NCI-H1092 treated with DMSO at 0.1 percent for 48 hours (cell line): ENCODE measurements at places on chromosomes 6 and 20.
A peak's percentile ranks its signal among the peaks of the same experiment; 100 is the strongest.

DNA sequence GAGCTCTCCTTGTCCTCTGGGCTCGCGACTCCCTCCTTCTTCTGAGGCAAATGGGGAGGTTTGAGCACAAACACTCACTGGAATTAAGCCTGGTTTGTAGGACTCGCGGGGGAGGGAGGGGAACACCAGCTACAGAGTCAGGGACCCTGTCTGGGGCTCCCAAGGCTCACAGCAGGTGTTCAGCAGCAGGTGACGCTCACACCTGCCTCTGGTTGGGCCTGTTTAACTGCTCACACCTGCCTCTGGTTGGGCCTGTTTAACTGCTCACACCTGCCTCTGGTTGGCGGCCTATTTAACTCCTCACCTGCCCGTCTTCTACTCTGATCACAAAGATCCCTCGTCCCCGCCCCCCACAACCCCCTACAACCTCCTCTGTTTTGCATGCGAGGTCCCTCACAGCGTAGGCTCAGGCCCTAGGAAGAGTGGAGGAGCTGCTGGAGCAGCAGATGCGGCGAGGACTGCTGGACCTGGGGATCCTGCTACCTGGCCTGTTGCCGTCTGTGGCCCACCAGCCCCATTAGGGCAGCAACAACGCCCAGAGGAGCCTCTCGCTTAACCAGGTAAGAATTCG is 181.9 kb downstream of the ERMARD start:
- peak; percentile 12 for DNase-seq

DNA sequence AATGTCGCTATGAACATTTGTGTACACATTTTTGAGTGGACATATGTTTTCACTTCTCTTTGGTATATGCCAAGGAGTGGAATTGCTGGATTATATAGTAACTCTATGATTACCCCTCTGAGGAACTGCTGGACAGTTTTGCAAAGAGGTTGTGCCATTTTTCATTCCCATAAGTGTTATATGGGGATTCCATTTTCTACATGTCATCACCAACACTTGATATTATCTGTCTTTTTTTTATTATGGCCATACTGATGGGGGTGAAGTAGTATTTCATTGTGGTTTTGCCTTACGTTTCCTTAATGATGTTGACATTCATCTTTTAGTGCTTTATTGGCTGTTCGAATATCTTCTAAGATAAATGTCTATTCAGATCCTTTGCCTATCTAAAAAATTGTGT is 171.8 kb upstream of the LAMA2 start:
- DNase-seq = no peak

DNA sequence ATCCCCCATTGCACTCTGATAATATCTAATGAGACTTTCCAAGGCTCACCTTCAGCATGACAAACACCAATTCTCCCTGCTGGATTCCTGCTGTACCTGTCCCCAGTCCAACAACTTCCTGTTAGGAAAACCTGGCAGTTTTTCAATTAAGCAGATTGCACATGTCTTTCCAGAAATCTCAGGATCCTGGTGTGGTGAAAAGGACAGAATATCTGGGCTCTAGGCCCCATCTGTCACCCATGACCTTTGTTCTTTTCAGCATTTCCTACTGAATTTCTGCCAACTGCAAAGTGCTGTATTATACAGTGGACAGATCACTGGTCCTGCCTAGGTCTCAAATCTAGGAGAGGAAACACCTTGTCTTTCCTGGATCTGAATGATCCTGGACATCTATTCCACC is 27.7 kb upstream of the DTNBP1 start:
- DNase-seq = no peak

DNA sequence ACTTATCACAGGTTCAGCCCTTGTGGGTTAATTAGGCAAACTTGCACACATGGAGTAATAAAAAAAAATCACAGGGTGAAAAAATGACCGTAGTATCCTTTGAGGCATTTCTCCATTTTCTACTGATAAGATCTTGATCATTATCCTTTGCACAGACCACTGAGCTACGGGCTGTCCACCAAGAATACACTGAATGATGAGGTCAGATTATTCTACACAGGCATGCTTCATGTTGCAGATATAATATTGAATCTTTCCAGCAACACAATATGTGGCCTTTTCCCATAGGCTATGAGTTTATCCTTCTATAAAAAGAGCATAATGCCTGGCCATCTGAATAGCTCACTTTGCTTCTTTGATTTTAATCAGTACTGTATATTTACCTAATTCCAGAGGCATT is 168.9 kb downstream of the FRK start:
- DNase-seq = no peak

DNA sequence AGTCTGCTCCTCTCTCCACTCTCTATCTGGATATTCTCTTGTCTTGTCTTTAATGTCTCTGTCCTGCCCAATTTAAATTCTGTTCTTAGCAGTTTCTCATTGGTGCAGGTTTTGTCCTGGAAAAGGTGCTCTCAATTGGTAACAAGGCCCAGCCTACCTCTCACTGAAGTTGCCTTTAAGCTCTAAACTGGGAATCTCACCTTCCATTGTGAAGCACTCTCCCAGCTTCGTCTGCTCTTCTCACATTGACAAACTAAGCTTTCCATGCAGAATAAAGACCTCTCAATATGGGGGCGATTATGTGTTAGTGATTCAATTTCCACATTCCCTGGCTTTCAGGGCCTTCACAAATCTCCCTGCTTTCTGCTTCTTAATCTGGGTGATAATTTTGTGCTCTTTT is 1712.2 kb downstream of the GRIK2 start:
- DNase-seq = no peak

DNA sequence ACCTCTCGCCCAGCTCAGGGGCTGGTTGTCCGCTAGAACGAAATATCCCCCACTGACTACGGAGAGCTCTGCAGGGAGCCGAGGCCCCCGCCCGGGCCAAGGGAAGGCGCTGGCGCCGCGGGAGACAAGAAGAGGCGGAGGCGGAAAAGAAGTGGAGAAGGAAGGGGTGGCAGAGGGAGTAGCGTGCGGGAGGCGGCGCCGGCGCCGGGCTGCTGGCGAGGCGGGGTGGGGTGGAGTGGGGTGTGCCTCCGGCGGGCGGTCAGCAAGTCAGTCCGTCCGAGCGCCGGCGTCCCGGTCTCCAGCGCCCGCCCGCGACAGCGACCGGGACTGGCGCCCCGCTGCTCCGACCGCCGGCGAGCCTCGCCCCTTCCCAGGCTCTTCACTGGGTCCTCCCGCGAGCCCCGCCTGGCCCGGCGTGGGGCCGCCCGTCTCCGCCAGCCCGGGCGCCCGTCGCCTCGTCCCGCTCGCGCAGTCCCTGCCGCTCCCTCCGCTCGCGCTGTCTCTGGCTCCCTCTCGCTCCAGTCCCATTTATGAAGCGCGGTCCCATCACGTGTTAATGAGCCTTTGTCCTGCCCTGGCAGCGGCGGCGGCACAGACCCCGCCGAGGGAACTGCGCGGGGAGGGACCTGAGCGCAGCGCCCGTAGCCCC is at the start of gene CNR1:
CNR1 (minus strand) TSS at position 504 of the 649 bp plus-strand sequence. CDS start 21,073 bp downstream, outside the sequence.
- peak; percentile 50 for DNase-seq

DNA sequence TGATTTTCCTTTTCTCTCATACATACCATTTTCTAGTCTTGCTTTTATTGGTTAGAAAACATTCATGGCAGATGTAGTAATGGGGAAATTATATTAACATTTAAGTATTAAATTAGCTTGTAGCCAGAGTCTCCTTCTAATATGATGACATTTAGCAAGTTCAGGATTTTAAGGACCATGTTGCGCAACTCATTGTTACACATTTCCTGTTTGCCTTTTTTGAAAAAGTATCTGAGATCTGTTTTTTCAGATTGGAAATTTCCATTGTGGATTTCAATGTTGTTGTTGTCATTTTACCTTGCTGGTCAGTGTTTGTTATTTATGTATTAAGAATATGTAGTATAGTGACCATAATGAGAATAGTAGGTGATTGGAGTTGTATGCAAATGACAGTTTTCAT is 38.7 kb downstream of the CDKAL1 start:
- DNase-seq = no peak

GRCh38 chr20:58064411-58065010 is 163.9 kb downstream of the ANKRD60 start:
- no peak for DNase-seq

GRCh38 chr6:16277101-16277981 is 39.0 kb downstream of the GMPR start:
- no peak for DNase-seq

GRCh38 chr6:127341471-127342202 is 1.8 kb downstream of the ECHDC1 start:
- no peak for DNase-seq

DNA sequence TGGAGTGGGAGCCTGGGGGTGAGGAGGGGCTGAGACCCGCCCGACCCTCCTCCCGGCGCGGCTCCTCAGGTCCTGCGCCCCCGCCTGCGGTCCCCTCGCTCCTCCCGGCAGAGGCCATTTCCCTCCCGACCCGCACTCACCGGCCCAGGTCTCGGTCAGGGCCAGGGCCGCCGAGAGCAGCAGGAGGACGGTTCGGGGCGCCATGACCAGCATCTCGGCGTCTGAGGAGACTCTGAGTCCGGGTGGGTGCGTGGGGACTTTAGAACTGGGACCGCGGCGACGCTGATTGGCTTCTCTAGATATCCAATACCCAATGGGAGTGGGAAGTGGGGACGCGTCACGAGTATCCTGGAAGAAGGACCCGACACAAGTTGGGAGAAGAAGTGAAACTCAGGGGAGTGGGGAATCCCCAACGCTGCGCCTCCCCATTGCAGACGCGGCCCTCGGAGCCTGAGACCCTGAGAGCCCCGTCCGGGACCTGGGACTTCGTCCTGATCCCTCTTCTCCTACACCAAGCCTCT is at the start of gene HLA-B:
HLA-B (minus strand) TSS at position 234 of the 521 bp plus-strand sequence; CDS start at position 213, 21 bp downstream.
- DNase-seq = peak; percentile 1

GRCh38 chr6:32799168-32799567 is 17.6 kb downstream of the HLA-DOB start:
- DNase-seq = no peak

- peak; percentile 63 for DNase-seq
These were observed 1.0 kb downstream of the IGF2R start for GRCh38 chr6:159969921-159970320.

GRCh38 chr6:84575264-84575663 is 189.1 kb downstream of the TBX18 start:
- no peak for DNase-seq

DNA sequence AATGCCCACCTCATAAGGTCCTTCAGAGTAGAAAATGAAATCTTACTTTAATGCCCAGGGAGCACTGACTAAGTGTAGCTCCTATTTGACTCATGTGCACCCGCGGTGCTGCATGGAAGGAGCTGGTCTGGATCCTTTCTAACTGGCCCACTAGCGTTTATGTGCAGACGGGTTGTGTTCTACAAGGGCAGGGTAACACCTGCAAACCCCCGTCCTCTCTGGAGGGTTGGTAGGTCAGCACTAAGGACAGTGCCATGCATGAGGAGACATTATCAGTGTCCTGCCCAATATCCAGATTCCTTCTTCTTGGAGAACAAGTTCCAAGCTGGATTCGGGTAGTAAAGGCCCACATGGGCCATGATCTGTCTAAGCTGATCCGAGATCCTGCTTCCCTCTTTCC is 140.3 kb downstream of the ANKRD60 start:
- DNase-seq = no peak

DNA sequence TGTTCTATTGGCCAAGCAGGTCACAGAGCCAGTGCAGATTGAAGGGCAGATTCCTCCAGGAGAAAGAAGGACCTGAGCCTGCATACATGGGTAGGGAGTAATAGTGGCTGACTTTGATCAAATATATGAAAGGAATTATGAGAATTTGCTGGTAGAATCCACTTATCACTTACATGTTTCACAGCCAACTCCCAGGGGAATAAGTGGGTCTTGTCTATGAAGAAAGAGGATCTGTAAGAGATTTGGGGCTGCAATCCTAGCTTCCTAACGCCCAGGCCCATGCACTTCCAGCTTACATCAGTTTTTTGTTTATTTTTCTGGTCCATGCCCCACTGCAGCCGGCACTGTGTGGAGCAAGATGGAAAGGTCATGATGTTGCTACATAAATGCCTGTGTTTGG is 107.9 kb upstream of the SYNDIG1 start:
- DNase-seq = no peak

- no peak for DNase-seq
These were observed 174.4 kb upstream of the DTNBP1 start for GRCh38 chr6:15837205-15837604.

- DNase-seq = no peak
These were observed 2.1 kb upstream of the CHRNA4 start for GRCh38 chr20:63363013-63363957.

GRCh38 chr20:34703424-34704176 is 544 bp upstream of the TP53INP2 start:
- no peak for DNase-seq

DNA sequence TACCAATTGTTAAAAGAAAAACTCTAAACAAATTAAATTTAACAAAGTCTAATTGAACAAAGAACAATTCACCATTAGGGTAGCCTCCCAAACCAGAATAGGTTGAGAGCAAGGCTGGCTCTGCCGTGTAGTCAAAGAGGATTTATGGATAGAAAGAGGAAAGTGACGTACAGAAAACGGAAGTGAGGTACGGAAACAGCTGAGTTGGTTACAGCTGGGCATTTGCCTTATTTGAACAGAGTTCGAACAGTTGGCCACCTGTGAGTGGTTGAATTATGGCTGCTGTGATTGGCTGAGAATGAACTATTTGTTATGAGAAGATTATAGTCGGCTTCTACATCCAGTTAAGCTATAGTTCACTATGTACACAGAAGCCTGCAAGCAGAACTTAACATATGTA is 18.5 kb upstream of the ISM1 start:
- no peak for DNase-seq

DNA sequence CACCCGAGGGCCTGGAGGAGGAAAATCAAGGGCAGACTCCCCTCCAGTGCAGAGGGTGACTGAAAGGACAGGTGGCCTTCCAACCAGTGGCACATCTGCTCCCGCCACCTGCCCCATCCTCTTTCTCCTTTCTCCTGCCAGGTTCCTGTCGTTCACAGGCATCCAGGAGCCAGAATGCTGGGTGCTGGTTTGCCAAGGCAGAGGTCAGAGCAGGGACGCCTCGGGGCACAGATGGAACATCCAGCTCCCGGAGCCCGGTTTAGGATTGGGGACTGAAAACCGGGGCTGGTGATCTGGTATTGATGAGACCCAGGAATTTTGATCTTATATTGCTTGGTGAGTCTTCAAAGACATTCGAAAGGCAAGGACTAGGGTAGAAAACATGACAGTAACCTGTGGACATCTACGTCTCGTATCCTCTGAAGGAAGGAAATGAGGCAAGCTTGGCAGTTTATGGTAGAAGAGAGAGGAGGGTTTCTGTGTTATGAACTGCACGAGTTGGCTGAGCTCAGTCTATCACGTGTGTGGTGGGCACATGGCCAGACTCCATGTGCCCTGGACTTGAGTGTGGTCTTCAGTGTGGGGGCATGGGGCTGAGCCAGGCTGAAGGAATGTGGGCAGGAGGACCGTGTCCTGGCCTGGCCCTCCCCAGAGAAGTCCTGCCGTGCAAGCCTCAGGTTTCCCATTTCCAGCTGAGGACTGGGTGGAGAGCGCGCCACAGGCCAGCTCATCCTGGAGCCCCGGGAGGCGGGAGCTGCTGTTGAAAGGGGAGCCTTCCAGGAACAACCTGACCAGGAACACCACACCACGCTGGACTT is 74.2 kb downstream of the IRF4 start:
- DNase-seq = no peak

DNA sequence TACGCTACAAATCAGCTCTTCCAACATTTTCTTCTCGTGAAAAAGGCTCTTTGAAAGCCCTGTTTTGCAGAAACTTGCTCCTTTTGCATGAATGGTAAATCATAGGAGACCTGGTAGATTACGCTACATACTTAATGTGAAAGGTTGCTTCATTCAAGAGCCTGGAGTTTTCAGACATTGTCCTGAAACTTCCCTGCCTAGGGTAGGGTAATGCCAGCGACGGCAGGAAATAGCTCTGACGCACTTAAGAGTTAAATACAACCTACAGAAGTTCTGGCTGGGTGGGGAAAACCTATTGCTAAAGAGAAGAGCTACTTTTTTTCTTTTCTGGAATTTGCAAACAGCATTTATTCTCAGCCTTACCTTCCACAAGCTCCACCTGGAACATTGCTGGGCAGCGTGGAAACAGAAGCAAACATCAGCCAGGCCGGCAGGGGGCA is 144.5 kb downstream of the LPA start:
- DNase-seq = no peak
